ENCODE measurements at places on chromosomes 4 and X.

DNA sequence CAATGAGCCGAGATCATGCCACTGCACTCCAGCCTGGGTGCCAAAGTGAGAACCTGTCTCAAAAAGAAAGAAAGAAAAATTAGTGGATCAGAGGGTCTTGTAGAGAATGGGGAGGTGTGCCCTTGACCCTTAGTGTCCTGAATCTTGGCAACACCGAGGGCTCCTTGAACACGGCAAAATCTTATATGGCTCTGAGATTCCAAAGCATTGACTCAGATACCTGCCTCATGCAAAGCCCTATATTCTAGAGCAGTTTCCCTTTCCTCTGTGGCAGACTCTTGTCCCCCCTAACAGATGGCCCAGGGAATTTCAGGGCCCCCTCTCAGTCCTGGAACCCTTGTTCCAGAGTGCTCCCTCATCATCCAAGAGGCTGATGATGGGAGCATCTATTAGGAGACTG lies 6.8 kb downstream of the CLDN2 start:
- no peak for DNase-seq

GRCh38 chrX:40084471-40085101 lies 13.2 kb downstream of the BCOR start:
- no peak for DNase-seq

DNA sequence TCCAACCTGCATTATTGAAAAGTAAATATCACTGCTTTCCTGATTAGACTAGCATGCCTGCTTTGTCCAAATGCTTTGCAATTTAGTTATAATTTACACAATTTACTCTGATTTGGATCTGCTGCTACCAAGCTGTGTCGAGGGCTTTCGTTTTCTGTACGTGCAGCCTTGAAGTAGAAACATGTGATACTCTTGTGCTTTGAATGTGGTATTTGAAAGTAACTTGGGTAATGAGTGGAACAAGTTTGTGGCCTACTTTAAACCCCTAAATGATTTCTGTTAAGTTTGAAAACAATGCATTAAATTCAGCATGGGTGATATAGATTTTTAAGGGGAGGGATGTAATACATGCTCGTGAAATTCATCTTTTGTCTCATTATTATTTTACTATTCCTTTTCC lies 240.7 kb downstream of the IQCM start:
- DNase-seq = no peak

GRCh38 chrX:11451151-11451550 lies 157.9 kb downstream of the AMELX start:
- no peak for DNase-seq

DNA sequence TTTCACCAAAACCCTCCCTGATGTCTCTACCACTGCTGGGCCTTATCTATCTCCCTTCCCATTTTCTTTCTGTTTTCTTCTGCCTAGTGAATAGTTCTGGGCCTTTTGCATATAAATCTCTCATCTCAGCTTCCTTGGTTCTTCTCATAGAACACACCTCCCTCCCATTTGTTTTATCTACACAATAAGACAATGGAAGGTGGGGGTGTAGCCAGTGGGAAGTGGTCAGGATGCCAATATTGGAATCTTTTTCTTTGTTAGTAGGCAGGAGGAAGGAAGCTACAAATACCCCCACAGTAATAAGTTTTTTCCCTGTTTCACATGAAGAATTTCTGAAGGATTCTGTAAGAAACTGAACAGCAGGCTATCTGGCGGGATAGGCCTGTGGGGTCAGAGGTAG lies 30.9 kb upstream of the RHOH start:
- DNase-seq = no peak

DNA sequence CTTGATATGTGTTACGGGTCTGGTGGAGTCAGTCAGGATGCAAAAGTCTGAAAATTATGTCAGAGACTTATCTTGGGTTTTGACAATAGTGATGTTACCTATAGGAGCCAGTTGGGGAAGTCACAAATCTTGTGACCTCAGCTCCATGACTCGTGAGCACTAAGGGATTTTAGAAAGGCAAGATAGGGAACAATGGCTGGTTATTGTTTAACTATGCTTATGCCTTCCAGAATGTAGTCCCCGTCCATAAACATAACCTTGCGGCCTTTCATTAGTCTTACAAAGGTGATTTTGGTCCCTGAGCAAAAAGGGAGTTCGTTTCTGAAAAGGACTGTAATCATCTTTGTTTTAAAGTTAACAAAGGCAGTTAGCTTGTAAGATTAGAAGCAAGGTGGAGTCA lies 23.9 kb upstream of the GATB start:
- DNase-seq = no peak

- DNase-seq = no peak
Observed at GRCh38 chr4:77538574-77539157, 67.0 kb upstream of the CXCL13 start.

GRCh38 chr4:42371305-42372252 lies 25.7 kb upstream of the SHISA3 start:
- DNase-seq = no peak

- DNase-seq = peak; percentile 37
Observed at GRCh38 chrX:119729408-119730201, 28.8 kb upstream of the SOWAHD start.

- DNase-seq = no peak
Observed at GRCh38 chr4:39825741-39826231, 127.8 kb downstream of the UBE2K start.

DNA sequence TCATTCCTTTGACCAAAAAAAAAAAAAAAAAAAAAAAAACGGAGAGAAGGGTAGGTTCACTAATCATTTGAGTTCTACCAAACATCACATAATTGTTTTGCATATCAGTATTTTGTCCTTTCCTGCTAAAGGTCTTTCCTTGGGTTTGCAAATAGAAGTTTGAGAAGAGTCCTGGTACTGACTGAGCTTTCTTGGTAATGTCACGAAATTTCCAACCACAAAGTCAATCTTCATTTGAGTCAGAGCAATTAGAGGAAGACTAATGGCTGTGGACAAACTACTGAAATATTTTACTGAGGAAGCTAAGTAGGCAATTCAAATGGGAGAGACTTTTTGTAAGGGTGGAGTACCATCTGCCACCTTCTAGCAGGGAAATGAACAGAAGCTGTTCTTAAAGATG lies 21.7 kb upstream of the CD40LG start:
- no peak for DNase-seq

DNA sequence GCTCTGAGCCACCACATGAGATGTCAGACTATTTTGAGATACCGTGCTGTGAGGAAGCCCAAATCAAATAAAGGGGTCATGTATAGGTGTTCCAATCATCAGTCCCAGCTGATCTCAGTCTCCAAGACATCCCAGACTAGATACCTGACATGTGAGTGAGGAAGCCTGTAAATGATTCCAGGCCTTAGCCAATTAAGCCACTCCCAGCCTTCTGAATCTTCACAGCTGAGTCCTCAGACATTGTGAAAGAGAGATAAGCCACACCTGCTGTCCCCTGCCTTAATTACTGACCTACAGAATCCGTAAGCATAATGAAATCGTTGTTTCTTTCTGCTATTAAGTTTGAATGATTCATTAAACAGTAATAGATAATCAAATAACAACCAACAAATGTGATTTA lies 671.4 kb downstream of the ZNF674 start:
- no peak for DNase-seq

DNA sequence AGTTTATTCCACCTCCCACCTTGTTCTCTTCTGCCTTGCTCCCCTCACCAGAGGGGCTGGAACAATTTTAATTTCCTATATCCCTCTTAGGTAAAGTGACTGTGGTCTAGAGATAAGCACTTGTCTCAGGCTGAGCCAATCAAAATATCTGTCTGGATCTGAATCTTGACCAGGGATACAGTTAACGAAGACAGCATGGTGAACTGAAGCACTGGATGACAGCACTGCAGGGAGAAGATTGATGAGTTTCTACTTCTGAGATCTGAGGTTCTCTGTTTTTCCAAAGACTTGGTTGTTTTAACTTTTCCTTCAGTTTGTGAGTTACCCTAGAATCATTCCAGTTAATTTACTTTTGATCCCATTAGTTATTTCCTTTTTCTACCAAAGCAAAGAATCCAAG lies 13.2 kb downstream of the GNPDA2 start:
- no peak for DNase-seq

GRCh38 chr4:101122019-101122418 lies 225.3 kb downstream of the PPP3CA start:
- no peak for DNase-seq

DNA sequence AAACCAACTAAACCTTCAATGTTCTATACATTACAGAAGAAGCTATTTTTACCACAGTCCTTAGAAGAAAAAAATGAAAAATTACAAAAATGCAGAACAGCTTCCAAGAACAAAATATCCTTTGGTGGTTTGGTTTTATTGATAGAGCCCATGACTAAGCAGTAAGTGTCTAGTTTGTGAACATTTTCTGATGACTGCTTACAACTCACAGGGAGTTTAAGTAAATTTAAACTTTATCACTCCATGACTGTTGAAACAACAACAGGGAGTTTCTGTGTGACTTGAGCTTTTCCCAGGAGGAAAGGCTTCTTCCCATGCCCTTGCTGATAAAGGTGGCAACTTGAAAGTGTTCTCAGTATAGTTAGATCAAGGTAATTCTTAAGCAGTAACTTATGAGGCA lies 2.9 kb downstream of the PF4 start:
- no peak for DNase-seq

DNA sequence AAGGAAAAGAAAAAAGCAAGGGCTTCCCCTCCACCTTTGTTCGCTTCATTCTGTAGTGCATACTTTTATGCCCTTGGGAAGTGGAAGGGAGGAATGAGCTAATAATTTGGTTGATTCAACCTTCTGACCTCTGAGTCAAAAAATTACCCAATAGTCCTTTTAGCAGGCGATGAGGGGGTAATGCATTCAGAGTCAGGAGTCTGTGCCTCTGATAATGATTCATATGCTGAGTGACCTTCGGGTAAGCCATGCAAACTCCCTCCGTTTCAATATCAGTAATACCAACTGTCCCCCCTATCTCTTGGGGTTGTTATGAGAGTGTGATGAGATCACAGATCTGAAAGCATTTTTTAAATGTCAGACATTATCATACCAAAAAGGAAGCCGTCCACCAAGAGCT lies 41.6 kb upstream of the ACSL4 start:
- no peak for DNase-seq

- no peak for DNase-seq
Observed at GRCh38 chrX:129585691-129586090, 45.6 kb downstream of the OCRL start.
